ENCODE measurements at places on chromosomes 16 and 17.

DNA sequence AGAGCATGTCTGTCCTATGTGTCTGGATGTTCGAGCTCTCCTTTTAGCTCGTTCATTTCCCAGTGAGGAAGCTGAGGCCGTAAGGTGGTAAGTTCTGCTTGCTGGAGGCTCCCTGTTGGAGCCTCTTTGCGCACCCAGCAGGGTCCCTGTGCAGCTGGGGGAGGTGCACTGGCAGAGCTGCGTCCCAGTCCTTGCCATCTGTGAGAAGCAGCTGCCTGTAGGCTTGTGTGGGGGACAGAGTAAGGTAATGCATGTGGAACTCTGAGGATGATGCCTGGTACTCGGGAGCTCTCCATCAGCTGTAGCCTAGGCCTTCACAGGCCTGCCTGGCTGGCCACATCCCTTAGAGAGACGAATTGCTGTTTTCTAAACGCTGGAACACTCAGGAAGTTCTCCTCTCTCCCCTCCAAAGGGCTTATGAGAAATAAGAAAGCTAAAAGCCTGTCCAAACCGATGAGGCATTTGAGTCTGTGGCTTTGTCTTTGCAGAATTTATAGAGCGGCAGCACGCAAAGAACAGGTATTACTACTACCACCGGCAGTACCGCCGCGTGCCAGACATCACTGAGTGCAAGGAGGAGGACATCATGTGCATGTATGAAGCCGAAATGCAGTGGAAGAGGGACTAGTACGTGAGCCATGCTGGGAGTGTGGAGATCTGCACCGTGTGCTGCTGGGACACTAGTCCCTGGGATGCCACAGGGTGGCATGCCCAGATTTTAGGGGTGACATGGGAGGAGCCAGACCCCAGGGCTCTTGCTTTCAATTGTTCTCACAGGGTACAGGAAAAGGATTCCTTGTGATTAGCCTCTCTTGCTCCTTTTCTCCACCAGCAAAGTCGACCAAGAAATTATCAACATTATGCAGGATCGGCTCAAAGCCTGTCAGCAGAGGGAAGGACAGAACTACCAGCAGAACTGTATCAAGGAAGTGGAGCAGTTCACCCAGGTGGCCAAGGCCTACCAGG, 1.6 kb downstream of the NDUFB10 start:
- no peak for DNase-seq

DNA sequence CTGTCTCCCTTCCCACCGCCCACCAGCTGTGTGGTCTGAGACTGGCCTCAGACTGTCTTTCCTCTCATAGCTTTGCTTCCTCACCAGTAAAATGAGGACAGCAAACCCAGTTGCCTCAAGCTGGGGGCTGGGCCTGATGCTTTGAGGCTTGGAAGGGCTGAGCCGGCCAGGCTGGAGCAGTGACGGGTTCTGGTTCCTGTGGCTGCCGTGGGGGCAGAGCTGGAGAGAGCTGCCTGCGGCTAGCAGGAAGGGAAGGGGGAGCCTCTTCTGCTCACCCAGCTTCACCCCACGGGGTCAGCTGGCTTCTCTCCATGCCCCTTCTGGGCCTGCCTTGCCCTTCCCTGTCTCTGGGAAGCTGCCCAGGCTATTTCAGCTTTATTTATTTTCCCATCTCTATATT, 23.7 kb downstream of the LASP1 start:
- DNase-seq, result peak; percentile 38

- no peak for DNase-seq
Measured at GRCh38 chr17:32586666-32587065, 99.9 kb downstream of the CDK5R1 start.

- no peak for DNase-seq
Measured at GRCh38 chr16:88941913-88942909, 34.8 kb downstream of the CBFA2T3 start.

DNA sequence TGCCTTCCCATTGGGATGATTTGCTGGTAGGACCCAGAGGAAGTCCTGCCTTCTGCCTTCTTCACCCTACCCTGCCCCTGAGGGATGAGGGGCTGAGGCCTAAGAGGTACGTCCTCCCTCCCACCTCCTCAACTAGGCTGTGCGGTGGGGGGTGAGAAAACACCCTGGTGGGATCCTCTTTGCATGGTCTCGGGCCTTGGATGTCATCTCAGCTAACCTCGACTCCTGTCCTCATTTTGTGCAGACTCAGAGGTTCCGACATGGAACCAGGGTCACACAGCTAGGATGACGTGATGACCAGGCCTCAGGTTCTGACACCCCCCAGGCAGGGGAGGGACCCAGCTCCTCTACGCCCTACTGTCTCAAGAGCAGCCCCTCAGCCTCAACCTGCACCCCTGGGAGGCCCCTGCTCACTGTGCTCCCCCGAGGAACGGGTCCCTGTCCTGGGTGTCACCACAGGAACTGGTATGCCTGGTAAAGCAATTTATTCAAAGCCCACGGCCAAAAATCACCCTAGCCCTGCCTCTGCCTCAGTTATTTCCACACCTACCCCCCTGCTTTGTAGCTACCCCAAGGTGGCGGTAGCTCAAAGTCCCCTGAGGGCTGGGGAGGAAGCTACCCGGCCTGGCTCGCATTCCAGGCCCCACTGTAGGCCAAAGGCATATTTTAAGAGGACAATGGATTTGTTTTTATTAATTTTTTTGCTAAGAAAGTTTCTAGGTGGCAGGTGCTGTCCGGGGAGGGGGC, 17.5 kb downstream of the UNC13D start:
- no peak for DNase-seq

- no peak for DNase-seq
Measured at GRCh38 chr17:76018801-76019200, 8.3 kb downstream of the EVPL start.
